T-helper 22 cell (primary cell): ENCODE measurements at places on chromosomes 5 and 9.

- DNase-seq, result no peak
Observed at GRCh38 chr5:150575745-150576448, 64.6 kb upstream of the SYNPO start.

GRCh38 chr5:92749943-92750342, 831.1 kb downstream of the NR2F1-AS1 start:
- no peak for DNase-seq

DNA sequence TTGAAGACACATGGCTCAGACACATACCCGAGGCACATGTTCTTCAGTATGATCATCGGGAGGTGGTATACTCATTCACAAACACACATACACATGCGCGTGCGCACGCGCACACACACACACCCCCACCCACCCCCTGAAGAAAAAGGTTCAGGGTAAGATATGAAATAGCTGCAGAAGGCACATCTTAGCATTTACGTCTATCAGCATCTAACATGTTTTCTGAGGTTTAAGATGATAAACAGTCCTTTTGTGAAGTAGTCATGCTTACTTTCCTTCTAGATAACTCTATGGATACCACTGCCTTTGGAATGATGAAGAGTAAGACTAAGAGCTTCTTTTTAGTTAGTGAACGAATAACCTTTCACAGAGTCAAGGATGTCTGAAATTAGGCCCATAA, 105.1 kb upstream of the GNA14 start:
- DNase-seq, result no peak

DNA sequence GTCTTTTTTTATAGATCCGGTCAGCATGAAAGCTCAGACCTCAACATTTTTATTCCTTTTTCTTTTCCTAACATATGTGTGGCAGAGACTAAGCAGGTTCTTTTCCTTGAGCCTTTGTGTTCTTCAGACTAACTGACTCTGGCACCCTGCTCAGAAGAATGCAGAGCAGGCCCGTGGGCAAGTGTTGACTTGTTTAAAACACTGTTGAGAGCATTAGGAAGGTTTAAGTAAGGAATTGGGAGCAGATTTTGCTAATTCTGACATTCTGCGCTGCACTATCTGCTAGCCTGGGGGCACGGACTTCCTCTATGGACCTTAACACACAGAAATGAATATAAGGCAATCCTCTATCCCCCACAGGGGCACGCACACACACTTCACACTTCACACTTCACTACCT, 182.5 kb upstream of the PIK3R1 start:
- DNase-seq, result no peak

DNA sequence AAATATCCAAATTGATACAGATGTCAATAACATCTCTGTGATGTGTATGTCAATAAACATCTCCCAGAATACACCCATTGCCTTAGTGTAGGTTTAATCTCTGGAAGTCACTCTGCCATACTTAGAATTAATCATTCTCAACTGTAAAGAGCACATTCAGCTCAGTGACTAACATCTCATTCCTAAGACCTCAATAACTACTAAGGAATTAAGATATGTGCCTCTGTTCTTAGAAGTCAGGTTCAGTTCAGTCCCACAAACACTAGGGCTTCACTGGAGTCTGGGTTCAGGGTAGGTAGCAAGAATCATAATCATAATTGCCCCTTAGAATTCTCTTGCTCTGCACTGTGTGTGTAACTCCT, 31.7 kb downstream of the UGCG start:
- no peak for DNase-seq

DNA sequence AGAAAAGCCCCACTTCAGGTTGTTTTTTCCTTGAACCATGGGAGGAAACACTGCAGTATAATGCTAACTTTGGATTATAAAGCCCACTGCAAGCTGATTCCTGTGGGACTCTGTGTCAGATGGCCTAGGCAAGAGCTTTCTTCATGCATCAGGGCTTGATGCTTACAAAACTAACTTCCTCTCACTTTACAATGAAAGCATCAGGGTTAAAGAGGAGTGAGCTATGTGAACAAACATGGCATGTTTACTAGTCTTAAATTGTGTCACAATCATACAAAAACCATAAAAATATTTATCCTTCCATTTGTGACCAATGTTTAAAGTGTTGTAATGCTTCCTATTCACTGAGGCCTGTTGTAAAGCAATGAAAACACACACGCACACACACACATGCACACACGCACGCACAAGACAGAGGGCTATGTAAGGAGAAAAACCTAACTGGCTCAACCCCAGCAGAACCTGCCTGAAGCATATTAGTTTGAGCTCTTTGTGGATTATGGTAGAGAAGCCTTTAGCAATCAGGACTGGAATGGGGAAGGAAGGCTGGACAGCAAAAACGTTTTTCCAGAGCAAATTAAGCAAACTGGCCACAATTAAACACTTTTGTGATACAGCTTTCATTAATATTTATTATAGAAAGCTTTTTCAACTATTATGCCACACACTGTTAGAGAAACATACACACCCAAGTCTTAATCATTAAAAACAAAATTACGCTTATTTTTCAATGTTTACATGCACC, 122.2 kb downstream of the AUH start:
- no peak for DNase-seq

DNA sequence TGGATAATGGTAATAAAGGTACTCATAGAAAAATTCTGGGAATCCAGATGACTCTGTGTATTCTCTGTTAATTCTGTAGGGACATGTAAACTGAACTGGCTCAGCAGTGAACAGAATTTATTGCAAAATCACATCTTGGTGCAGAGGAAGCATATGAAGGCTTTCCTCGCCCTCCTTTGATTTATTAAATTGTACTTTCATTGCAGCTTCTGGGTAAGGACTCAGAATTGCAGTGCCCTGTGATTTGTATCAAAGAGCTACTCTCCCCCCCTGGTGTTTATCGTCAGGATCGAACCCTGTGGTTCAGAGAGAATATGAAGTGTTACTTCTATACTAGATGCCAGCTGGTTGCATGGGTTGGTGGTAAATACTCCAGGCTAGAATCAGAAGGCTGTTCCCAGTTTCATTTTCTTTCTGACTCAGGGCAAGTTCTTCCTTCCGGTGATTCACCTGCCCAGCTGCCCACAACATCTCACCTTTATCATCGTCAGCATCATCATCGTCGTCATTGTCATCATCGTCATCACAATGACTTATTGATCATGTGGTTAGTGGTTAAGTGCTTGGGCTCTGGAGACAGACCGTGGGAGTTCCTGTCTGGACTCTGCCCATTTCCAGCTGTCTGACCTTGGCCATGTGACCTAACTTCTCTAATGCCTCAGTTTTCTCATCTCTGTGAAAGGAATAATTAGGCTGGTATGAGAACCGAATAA, 238.8 kb downstream of the ARHGAP26 start:
- DNase-seq, result peak; percentile 83

- DNase-seq, result no peak
Observed at GRCh38 chr5:179008667-179009066, 13.5 kb upstream of the GRM6 start.

DNA sequence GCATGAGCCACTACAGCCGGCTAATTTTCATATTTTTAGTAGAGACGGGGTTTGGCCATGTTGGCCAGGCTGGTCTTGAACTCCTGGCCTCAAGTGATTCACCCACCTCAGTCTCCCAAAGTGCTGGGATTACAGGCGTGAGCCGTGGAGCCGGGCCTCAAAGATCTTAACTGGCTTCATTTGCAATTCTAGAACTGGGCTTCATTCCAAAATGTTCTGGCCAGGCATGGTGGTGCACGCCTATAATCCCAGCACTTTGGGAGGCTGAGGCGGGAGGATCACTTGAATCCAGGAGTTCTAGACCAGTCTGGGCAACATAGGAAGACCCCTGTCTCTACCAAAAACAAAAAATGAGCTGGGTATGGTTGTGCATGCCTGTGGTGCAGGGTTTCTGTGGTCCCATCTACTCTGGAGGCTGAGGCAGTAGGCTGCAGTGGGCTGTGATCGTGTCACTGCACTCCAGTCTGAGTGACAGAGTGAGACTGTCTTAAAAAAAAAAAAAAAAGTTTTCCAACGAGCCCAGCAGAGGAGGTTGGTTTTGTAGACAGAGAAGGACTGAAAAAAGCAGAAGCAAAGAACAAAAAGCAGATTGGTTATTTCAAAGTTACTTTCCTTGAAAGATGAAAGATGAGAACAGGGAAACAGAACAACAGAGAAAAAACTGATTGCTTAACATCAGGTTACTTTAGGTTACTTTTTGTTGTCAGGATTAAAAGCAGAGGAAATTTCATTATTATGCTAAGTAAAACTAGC, 78.2 kb downstream of the ANKRD55 start:
- DNase-seq, result no peak

GRCh38 chr9:37031902-37032301, 2.2 kb downstream of the PAX5 start:
- no peak for DNase-seq

- no peak for DNase-seq
Observed at GRCh38 chr9:137319011-137319738, 17.1 kb upstream of the NRARP start.

DNA sequence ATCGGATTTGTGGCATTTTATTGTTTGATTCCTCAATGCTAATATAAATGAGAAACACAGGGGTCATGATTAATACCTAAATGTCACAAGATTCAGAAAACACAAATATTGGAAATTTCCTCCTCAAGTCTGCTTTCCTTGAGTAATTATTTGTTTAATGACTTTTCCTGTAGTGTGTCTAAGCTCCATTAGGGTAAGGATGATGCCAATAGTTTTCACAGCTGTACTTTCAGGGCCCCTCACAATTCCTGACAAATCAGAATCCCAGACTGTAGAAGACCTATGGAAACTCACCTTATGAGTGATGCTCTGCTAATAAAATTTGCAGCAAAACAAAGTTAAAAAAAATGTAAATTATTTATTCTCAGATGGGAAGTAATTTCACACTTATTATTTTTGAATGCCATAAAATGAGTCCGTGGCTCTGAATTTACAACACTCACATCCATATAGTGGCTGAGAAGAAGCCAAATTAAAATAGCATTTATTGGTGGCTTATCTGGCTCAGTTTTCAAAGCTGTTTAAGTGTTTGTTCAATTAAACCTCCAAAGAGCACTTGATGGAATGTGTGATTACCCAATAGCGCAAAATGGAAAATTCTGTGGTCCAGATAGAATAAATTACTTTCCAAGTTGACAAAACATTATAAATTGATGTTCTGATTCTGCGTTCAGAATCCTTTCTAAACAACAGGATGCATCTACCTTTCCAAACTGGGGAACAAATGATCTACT, 1.6 kb upstream of the SPINK14 start:
- DNase-seq, result no peak

DNA sequence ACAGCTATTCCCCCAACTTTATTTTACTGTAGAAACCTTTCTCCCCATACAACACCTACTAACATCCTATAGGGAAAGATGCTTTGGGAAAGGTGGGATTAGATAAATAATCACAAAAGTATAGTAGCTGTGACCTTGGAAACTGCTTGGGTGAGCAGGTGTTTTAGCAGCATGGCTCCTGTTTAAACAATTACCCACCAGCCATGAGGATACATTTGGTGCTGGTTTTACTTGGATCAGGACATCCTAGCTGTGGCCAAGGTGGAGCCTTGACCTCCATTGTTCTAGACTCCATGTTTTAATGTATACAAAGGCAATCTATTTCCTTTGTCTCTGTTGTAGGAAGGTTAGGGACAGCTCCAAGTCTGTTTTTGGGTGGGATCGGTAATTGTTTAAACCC, 56.8 kb upstream of the ALDH1B1 start:
- no peak for DNase-seq

GRCh38 chr9:35748242-35748857, 678 bp downstream of the GBA2 start:
- DNase-seq, result no peak

- no peak for DNase-seq
Observed at GRCh38 chr5:130502702-130503101, 598.4 kb downstream of the CHSY3 start.

DNA sequence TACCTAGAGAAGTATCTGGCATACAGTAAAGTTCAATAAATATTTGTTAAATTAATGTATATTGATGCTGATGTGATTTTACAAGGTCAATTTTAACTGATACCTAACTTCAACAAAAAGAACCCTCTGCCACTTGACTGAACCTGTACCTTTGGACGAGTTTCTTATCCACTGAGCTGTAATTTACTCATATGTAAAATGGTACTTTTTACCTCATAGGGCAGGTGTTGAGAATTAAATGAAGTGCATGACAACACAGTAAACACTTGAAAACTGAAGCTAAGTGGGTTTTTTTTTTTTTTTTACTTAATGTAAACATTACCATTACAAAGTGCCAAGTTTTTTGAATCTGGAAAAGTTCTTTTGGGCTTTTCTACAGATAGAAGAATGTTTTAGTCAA, 15.4 kb downstream of the NIPSNAP3B start:
- DNase-seq, result no peak

DNA sequence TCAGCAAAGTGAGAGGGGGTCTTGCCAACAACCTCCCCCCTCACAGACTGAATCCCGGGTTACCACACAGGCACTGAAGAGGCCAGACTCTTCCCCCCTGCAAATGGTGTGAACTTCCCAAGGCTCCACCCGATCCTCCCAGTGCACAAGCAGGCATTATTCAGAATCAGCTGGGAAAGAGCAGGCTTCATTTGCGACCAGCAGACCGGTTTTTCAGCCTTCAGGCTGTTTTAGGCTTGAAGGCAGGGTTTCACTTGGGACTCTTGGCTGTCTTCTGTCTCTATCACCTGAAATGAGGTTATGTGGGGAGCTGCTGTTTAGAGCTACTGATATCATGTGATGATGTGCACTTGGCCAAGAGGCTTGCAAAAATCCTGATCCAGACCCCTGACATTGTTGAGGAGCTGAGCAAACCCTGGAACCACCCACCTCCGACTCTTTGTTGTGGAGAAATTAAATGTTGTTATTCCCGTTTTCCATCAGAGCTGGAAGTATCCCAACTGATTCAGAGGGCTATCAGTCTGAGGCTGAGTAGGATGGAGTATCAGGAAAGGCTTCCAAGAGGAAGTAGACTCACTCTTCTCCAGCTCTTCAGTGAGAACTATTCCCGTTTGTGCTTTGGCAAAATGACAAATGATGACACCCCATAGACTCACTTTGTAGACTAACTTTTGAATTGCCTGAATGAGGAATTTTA, 63.3 kb upstream of the ZFR start:
- no peak for DNase-seq

DNA sequence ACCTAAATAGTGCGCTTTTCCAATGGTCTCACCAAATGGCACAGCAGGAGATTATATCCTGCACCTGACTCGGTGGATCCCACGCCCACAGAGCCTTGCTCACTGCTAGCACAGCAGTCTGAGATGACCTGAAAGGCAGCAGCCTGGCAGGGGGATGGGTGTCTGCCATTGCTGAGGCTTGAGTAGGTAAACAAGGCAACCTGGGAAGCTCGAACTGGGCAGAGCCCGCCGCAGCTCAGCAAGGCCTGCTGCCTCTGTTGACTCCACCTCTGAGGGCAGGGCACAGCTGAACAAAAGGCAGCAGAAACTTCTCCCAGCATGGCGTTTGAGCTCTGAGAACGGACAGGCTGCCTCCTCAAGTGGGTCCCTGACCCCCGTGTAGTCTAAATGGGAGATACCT, 18.1 kb upstream of the ABLIM3 start:
- no peak for DNase-seq

GRCh38 chr9:12884736-12885395, 110.0 kb downstream of the LURAP1L start:
- no peak for DNase-seq

GRCh38 chr9:122367774-122368460, 2.9 kb upstream of the PTGS1 start:
- no peak for DNase-seq

GRCh38 chr9:72557549-72557948, 36.1 kb downstream of the TMC1 start:
- DNase-seq, result peak; percentile 4

GRCh38 chr9:131923766-131924165, 155.9 kb downstream of the MED27 start:
- no peak for DNase-seq
